Effector memory CD4-positive, alpha-beta T cell (primary cell): ENCODE measurements at places on chromosomes 13 and 19.
A peak's percentile ranks its signal among the peaks of the same experiment; 100 is the strongest.

GRCh38 chr19:35715355-35715809 lies 2.4 kb upstream of the KMT2B start:
- peaks cover 53% of the 10 kb centered on the region for H3K4me1 ChIP-seq
- H3K27me3 ChIP-seq = no peaks in the 10 kb centered on the region
- H3K36me3 ChIP-seq = no peaks in the 10 kb centered on the region
- no peak for DNase-seq

GRCh38 chr13:25292301-25292700 lies 5.0 kb upstream of the MTMR6 start:
- H3K27me3 ChIP-seq = no peaks in the 10 kb centered on the region
- H3K4me3 ChIP-seq = no peak overlapping the region
- H3K27ac ChIP-seq = no peak overlapping the region
- DNase-seq = no peak
- no peaks in the 10 kb centered on the region for H3K36me3 ChIP-seq

GRCh38 chr13:94309576-94309975 lies 169.9 kb downstream of the DCT start:
- no peaks in the 10 kb centered on the region for H3K4me1 ChIP-seq
- H3K4me3 ChIP-seq = no peak overlapping the region
- no peaks in the 10 kb centered on the region for H3K36me3 ChIP-seq
- no peak overlapping the region for H3K27ac ChIP-seq
- no peak for DNase-seq

DNA sequence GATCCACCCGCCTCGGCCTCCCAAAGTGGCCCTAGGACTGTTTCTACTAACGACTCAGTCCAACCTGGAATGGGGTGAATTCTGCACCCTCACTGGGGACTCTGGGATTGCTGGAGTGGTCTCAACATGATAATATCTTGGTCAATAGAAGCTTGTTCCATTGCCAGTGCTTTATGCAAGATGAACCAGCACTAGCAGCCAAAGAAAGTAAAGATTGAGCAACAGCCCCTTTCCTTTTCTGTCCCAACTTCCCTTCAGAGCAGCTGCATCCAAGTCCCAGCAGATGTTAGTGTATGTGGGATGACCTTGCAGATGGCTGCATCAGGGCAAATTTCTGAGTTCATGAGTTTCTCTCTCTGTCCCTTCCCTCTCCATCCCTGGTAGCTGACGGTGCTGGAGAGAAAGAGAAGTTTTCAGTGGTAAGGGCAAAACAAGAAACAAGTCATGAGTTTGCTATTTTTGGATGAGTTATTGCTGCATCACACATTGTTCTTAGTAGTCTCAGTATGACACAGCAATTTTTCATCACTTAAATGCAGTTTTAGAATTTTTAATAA lies 183.6 kb upstream of the EDNRB start:
- H3K36me3 ChIP-seq = no peaks in the 10 kb centered on the region
- DNase-seq = no peak
- no peaks in the 10 kb centered on the region for H3K27me3 ChIP-seq

GRCh38 chr19:5031231-5032100 lies 62.6 kb downstream of the KDM4B start:
- no peaks in the 10 kb centered on the region for H3K4me1 ChIP-seq
- peaks cover 34% of the 10 kb centered on the region for H3K36me3 ChIP-seq
- no peaks in the 10 kb centered on the region for H3K27me3 ChIP-seq
- DNase-seq = peak; percentile 50
- no peak overlapping the region for H3K4me3 ChIP-seq
- no peak overlapping the region for H3K27ac ChIP-seq

DNA sequence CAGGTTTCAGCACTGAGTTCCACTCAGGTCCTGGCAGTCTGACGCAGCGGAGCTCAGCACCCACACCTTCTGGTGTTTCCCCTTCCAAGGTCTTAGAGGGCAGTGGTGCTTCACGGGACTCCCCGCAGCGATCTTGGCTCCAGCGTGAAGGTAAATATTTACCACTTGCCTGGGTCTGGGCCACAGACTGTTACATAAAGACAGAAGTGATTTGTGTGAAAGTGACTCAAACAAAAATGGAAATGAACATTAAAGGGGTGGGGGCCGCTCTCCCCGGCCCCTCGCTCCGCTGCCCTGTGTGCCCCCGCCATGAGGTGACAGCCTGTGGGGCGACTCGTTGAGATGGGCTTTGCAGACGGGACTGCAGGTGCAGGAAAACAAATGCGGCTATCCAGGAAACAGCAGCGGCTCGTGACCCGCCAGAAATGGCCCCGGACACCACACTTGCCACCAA lies 55.0 kb downstream of the GGACT start:
- H3K27me3 ChIP-seq = no peaks in the 10 kb centered on the region
- no peak for DNase-seq
- no peak overlapping the region for H3K27ac ChIP-seq
- no peaks in the 10 kb centered on the region for H3K36me3 ChIP-seq

- DNase-seq = no peak
- H3K4me1 ChIP-seq = no peaks in the 10 kb centered on the region
- no peak overlapping the region for H3K27ac ChIP-seq
- H3K4me3 ChIP-seq = no peak overlapping the region
Measured at GRCh38 chr13:94455414-94455813, 24.1 kb downstream of the DCT start.

DNA sequence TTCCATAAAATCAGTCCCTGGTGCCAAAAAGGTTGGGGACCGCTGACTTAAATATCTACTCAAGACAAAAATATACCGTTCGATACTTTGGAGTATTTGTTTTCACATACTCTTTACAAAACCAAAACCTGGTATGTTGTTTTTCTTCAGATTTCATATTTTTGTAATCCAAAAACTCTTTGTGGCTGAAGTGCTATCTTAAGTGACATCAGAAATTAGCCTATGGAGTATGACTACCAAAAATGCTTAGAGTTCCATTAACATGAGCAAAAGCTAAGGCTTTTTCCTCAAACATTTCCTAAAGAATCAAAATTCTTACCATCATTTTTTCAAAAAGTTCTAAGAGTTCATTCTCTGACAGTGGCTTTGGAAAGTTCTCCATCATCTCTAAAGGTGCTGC lies 52.0 kb downstream of the DIAPH3 start:
- H3K4me3 ChIP-seq = no peak overlapping the region
- H3K4me1 ChIP-seq = no peaks in the 10 kb centered on the region
- no peak for DNase-seq

DNA sequence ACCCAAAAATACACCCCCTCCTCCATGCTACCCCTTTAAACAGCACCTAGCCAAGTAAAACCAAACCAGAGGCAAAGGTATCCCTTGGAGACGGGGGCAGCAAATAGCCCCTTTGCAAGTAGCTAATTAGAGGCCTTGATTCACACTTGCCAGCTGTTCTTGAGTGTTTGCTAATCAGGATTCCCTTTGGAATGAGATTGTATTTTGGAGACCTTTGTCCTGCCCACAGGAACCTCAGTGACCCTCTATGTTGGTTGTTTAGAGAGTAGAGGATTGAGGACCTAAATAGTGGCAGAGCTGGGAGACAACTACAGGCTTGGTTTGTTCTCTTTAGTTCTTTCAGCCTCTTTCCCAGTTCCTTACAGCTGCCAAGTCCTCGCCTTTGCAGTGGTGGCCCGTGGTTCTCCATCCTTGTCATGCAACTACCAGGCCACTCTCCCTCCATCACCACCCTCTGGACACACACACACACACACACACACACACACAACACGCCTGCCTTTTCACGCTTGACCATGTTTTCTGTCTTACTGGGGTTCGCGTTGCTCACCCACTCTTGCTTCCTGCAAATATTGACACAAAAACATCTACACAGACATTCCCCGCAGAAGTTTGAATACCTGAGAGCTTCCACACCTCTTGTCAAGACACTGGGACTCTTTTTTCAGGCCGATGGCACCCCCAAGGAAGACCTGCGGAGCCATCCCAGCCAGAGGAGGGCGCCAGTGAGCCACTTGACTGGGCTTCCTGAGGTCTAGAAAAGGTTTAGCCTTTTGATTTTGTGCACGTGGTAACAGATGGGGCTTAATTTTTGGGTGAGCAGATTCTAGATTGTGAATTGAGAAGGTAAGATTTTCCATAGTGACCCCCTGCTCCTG lies 80.0 kb upstream of the GPR183 start:
- H3K27me3 ChIP-seq = no peaks in the 10 kb centered on the region
- peak overlapping the region; percentile 47 for H3K27ac ChIP-seq
- no peaks in the 10 kb centered on the region for H3K36me3 ChIP-seq
- DNase-seq = peak; percentile 64
- no peak overlapping the region for H3K4me3 ChIP-seq
- peaks cover 62% of the 10 kb centered on the region for H3K4me1 ChIP-seq

- H3K27me3 ChIP-seq = peaks cover 29% of the 10 kb centered on the region
- DNase-seq = no peak
- H3K4me1 ChIP-seq = peaks cover 5% of the 10 kb centered on the region
- no peak overlapping the region for H3K4me3 ChIP-seq
- no peaks in the 10 kb centered on the region for H3K36me3 ChIP-seq
- no peak overlapping the region for H3K27ac ChIP-seq
Measured at GRCh38 chr19:51323481-51324166, 12.2 kb downstream of the IGLON5 start.

DNA sequence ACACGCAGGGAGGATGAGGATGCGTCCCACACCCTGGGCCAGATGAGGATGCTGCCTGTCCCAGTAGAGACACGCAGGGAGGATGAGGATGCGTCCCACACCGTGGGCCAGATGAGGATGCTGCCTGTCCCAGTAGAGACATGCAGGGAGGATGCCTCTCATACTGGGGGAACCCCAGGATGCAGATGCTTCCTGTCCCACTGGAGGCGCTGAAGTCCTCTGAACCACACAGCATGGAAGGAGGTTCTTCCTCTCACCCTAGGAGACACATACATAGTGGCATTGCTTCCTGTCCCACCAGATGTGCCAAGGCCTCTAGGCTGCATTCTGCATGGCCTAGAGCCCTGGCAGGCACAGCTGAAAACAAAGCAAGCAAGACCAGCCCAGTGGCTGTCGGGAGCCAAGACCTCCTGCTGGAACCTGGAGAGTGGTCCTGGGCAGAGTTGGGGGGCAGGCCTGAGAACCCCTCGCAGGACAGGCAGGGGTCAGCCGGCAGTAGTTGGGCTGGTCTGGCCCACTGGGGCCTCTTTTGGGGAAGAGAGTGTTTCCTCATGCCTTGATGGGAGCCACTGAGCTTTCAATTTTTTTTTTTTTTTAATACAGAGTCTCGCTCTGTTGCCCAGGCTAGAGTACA lies 4.3 kb downstream of the HPN start:
- H3K36me3 ChIP-seq = no peaks in the 10 kb centered on the region
- no peak for DNase-seq
- H3K27me3 ChIP-seq = no peaks in the 10 kb centered on the region
- H3K4me1 ChIP-seq = peaks cover 9% of the 10 kb centered on the region
- H3K4me3 ChIP-seq = no peak overlapping the region

- peaks cover 86% of the 10 kb centered on the region for H3K36me3 ChIP-seq
- H3K4me3 ChIP-seq = no peak overlapping the region
- H3K27me3 ChIP-seq = no peaks in the 10 kb centered on the region
- H3K27ac ChIP-seq = no peak overlapping the region
- no peak for DNase-seq
- H3K4me1 ChIP-seq = no peaks in the 10 kb centered on the region
Measured at GRCh38 chr19:4693078-4693350, 22.9 kb upstream of the MYDGF start.

GRCh38 chr13:112486386-112487126 lies 101.4 kb downstream of the TUBGCP3 start:
- no peak for DNase-seq
- H3K27ac ChIP-seq = no peak overlapping the region
- peaks cover 7% of the 10 kb centered on the region for H3K36me3 ChIP-seq
- no peaks in the 10 kb centered on the region for H3K27me3 ChIP-seq

DNA sequence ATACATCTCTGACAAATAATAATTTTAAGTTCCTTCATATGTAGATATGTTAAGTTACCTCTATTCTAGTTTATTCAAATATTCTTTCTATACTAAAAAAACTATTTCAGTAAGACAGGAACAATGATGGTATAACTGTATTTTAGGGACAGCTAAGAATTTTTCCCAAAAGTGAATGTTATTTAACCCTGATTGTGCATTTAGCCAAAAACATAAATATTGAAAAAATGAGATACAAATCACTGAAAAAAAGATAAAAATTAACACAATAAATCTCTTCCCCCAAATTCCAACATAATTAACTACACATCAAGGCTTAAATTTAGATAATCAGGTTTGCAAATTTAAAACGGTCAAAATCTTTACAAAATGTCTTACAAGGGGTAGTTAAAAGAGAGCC lies 58.1 kb downstream of the KCNRG start:
- no peak for DNase-seq
- no peak overlapping the region for H3K4me3 ChIP-seq
- H3K27me3 ChIP-seq = peaks cover 2% of the 10 kb centered on the region
- H3K4me1 ChIP-seq = no peaks in the 10 kb centered on the region

- no peak for DNase-seq
- H3K4me3 ChIP-seq = no peak within 1 kb of the TSS
- no peaks in the 10 kb centered on the region for H3K36me3 ChIP-seq
Measured at GRCh38 chr19:32719611-32720059, at the start of gene TDRD12. TDRD12 (plus strand) TSS chr19:32719767; CDS start chr19:32720073, 306 bp downstream.

GRCh38 chr13:51785712-51786424 lies 18.1 kb downstream of the DHRS12 start:
- peaks cover 14% of the 10 kb centered on the region for H3K36me3 ChIP-seq
- H3K27ac ChIP-seq = no peak overlapping the region

DNA sequence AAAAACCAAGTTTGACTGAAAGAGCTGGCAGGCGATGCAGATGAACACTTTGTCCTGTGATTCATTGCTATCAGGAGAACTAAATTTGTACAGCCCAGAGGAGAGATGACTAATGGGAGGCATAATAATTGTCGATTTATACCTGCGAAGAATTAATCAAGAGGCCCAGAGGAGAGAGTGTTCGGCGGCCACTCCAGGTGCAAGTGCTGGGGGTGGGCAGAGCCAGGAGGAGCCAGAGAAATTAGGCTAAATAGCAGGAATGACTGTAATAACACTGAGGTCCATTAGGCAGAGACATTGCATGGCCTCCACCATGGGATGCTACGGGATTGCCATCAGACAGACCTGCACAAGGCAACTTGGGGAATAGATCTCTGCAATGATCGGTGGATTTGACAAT lies 107.7 kb upstream of the UQCRFS1 start:
- H3K27ac ChIP-seq = no peak overlapping the region
- DNase-seq = no peak
- H3K27me3 ChIP-seq = no peaks in the 10 kb centered on the region

DNA sequence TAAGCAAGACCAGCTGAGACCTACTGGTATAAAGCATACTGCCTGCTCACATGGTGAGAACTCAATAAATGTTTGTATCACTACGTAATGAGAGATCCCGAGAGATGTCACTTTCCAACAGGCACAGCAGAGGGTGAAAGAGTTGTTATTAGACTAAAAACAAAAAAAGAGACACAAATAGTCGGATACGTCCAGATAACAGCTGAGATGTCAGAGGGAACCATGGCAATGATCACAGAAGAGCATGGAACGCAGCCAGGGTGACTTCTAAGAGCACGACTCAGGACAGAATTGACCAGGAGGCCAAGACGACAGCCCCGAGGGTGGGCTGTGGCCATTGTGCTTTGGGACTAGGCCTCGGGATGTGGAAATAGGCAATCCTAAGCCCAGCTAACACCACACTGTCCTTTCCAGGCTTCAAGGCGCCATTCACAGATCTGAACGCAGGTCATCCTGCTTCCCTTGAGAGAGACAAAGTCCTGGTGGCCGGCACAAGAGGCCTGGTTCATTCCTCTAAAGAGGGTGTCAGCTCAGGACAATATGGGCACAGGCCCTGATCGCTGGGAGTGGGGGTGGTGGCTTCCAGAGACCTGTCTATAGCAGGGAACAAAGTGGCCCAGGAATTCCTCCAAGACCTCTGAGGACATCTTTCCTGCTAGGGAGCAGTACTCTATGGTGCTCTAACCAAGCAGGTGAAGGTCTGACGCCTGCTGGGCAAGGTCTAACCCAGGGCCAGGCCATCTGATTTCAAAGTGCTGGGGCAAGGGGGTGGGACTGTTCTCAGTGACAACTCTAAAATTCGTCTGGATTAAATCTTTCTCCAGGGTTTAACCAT lies 3.2 kb downstream of the SH3GL1 start:
- H3K4me1 ChIP-seq = peaks cover 26% of the 10 kb centered on the region
- no peak for DNase-seq
- peaks cover 11% of the 10 kb centered on the region for H3K36me3 ChIP-seq
- H3K4me3 ChIP-seq = no peak overlapping the region
